ENCODE measurements at places on chromosomes 2 and 18.

DNA sequence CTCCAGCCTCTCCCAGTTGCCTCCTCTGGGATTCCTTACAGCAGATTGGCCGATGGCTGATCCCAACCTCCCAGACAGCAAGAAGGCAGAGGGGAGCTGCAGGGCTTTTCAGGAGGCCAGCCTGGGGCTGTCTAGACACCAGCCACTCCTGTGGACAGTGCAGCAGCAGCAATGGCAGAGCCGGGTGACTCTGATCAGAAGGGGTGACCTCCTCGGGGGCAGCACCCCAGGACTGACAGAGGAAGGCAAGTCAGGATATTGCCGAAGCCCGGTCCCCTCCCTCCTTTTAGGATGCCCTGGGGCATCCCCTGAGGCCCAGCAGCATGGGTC is 84.5 kb downstream of the INHBB start:
- DNase-seq, result no peak

GRCh38 chr2:145802133-145802532 is 1282.2 kb upstream of the ZEB2 start:
- DNase-seq, result no peak

DNA sequence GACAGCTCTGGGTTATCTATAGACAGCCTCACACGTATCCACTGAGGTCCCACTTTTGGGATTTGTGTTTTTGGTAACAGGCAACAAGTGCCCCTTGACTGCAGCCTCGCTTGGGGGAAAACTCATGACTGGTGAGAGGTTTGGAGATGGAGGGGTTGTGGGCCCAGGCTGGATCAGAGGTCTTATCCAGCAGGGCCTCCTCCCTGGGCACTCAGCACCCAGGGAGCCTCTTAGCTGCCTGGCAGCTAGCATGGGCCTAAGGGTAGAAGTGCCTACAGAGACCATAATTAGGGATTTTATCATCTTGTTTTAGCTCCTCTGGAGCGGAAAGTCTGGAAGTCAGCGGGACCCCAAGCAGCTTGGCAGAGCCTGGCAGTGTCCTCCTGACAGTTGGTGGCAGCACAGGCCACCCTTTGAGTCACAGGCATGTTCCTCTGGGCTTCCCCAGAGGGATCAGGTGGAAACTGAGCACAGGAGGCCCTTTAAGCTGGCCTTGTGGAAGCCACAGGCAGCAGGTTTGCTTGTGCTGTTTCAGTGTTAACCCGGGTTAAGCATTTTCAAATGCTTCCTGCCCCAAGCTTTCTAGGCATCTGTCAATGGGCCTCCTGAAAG is 143.1 kb downstream of the KCTD1 start:
- no peak for DNase-seq

DNA sequence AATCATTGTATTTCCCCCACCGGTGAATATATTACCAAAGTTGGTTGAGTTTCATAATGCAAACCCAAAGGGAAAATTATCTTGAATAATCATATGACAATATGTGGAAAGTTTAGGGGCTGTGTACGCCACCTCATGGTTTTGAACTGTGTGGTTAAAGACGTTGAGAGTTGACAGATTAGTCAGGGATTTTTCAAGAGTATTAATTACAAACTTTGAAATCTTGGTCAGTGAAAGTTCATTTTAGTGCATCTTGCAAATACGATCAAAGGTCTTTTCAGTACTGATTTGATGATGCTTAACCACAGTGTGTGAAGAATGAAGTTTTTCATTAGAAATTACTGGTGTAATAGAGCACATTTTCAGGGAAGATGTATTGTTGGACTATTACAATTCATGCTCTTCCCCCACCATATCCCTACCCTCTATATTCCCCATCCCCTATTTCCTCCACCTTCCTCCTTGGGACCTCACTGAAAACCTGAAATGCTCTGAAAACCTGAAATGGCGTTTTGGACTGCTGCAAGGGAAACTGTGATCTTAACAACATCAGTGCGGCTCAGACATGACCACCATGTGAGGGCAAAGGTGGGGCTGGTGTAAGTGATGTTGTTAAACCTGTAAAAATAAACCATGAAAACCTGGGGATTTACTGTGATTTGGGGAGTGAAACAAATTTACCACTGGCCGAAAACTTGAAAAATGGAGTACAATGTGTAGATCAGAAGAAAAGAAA is 4.5 kb upstream of the BCL2L11 start:
- DNase-seq, result peak; percentile 41

DNA sequence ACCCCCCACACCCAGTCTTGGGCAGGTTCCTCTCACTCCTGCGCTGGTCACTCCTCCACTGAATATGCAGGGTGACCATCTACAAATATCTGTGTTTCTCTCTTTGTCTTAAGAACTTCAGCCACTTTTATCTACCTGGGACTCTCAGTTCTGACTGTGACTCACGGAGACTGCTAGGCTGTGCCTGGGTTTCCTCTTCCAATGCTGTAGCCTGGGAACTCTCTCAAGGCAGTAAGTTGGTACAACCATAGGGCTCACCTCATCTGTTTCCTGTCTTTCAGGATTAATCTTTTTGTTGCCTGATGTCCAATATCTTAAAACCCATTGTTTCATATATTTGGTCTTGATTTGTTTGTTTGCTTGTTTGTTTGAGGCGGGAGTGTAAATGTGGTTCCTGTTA is 47.2 kb upstream of the ZNF396 start:
- DNase-seq, result no peak

DNA sequence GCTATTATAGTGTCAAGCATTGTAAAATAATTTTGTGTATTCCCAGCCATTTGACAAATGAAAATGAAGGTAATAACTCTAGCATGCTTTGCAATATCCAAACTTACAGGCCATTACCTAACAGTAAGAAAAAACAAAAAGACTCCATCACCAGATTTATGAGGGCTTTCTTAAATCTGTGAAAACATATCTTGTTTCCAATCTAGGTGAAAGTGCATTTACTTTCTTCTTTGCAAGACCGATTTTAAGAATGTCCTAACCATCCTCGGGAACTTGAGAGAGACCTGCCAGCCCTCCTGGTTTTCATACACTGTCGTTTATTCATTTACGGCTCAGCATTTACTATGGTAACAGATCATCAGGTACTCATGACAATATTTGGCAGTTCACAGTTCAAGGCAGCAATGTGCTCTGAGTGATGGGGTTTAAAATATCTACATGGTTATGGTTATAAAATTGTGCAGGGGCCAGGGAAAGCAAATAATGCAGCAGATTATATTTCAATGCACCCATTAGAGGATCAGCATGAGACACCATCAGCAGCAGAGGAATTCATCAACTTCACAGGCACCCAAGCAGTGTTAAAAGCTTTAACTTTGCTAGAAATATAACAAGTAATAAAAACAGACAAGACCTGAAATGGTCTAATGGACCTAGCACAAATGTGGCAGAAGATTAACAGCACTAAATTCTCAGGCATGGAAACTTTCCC is 34.4 kb upstream of the PARD3B start:
- no peak for DNase-seq

DNA sequence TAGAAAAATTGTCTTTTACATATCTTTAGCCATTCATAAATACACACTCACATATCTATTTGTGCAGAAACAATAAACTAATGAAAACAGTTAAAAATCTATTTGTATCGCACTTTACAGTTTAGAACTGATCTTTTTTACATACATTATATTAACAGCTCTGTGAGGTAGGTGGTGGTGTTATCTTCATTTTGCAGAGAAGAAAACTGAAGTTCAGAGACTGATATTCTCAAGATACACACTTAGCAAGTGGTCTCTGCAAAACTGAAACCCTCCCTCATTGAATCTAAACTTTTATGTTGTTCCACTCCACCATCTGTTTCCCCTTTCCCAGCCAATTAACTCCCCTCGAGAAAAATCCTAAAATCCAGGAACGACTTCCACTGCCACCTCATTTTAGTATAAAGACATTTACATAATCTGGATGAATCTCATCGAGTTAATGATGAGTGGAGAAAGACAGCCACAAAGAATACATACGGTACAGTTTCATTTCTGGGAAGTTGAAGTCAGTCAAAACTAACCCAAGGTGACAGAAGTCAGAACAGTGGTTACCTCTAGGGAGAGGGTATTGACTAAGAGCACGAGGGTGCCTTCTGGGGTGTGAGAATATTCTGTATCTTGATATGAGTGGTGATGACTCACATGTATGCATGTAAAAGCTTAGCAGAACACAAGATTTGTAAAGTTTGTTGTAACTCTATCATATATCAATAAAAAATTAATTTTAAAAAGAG is 524.2 kb upstream of the TCF4 start:
- peak; percentile 11 for DNase-seq

DNA sequence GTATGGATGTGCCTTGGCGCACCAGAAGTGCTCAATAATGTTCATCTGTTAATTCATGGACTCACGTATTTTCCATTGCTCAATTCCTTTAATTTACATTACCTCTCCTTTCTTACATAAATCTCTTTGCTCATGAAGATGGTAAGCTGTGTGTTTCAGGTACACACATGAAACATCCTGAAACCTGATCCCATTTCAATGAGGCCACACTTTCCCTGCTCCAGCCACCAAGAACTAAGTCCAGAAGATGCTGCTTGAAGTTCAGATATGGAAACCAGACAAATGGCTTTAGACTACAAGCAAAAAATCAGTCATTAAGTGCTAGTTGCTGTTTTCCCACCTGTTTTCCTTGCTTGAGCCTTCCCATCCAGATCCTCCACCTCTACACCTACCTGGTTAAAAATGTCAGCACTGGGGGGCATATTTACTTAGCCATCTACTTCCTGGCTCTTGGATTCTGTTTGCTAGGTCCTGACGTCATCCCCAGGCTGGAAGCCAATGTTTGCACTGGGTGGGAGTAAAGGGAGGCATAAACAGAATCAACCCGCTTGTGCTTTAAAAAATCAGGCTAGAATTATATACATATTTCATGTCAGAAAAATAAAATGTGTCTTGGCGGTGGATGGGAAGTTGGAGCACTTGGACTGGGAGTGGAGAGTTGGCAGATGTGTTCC is 309.7 kb downstream of the OSR1 start:
- DNase-seq, result no peak

GRCh38 chr2:73823916-73824523 is 4.7 kb upstream of the STAMBP start:
- no peak for DNase-seq

- no peak for DNase-seq
Measured at GRCh38 chr2:49248506-49248905, 94.2 kb upstream of the FSHR start.

GRCh38 chr18:8367217-8367988 is 241.8 kb upstream of the RAB12 start:
- DNase-seq, result peak; percentile 30

- DNase-seq, result no peak
Measured at GRCh38 chr18:78611869-78612268, 367.7 kb upstream of the SALL3 start.

- DNase-seq, result no peak
Measured at GRCh38 chr18:46213295-46213694, 109.1 kb downstream of the HAUS1 start.

DNA sequence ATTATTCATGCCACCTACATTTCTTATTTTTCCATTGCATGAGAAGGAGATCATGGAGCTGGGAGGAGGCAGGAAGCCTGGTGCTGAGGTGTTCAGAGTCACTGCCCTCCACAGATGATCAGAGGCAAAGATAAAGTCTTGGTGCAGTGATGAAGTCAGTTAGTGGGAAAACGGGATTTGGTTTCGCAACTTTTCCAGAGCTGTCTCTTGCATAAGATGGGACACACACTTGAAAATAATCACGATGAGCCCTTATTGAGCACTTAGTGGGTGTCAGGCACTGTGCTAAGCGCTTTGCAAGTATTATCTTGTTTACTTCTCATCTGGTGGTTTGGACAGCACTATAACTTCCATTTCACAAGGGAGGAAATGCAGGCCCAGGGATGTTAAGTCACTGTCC is 222.1 kb upstream of the SMAD2 start:
- no peak for DNase-seq

DNA sequence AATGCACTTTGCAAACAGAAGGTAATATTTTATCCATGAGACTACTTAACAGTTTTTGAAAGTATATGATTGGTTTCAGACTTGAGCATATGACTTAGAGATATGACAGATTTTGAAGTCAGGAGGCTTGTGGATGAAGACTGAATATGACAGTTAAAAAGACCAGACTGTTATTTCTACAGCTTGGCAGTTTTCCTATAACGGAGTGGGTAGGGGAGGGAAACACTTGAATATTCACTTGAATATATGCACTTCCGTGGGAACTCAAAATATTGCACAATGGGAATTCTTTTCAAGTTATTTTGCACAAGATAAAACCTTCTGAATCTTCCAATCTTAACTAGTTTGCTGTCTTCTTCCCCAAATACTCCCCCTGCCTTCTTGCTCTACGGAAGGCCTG is 64.6 kb upstream of the ACKR3 start:
- no peak for DNase-seq

DNA sequence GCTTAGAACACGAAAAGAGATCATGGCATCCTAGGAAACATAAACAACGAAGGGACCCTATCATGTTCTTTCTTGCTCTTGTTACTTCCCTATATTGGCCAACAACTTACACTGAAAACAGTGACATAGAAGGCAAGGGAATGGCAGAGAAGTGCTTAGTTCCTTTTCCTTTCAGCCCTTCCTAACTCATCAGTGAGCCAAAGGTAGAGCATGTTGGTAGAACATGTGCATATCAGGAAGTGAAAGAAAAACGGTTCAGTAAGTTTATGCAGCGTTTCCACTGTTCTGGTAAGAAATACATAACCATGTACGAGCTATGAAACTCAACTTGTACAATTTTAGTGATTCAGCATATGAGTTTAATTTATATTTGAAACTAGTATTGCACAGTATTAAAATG is 21.7 kb downstream of the AKAIN1 start:
- no peak for DNase-seq

DNA sequence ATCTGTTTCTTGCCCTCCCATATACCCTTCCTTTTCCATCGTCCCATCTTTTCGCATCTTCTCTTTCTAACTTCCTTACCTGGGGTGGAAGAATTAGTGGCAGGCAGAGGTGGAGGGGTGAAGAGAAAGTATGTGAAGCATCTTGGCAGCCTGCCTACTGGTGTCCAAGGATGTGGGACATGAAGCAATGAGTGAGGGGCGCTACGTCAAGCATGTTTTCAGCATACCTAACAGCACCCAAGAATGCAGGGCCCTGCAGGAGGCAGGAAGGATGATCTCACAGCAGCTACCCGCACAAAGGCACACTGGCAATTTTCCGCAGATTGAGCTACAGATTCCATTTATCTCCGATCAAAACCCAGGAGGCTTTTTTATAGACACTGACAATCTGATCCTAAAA is 42.2 kb downstream of the METTL4 start:
- DNase-seq, result no peak

DNA sequence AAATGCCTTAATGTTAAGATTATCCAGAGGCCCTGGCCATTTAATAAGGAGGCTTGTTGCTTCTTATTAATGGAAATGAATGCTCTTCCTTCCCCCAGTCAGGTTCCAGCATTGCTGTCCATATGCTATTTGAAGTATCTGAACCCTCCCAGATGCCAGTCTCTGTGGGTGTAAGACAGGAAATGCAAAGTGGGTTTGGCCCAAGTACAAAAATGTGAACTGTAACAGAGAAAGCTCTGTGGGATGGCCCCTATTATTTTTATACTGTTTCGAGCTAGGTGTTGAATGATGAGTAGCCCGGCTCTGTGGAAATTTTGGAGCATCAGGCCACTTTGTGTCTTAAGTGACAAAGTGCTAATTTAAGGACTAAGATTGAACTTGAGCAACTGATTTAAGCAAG is 141.0 kb downstream of the UXS1 start:
- no peak for DNase-seq

Measured in activated naive CD8-positive, alpha-beta T cell treated with anti-CD3 and anti-CD28 coated beads for 36 hours (primary cell).